ENCODE measurements at places on chromosomes 13 and 19. TPM values are rescaled to one million over a fixed set of nuclear protein-coding genes. Genes with fewer than 3 reads are reported as not detected.

- ATAC-seq = no peak
These were observed 127.7 kb upstream of the EDNRB start for GRCh38 chr13:78046331-78046730.

DNA sequence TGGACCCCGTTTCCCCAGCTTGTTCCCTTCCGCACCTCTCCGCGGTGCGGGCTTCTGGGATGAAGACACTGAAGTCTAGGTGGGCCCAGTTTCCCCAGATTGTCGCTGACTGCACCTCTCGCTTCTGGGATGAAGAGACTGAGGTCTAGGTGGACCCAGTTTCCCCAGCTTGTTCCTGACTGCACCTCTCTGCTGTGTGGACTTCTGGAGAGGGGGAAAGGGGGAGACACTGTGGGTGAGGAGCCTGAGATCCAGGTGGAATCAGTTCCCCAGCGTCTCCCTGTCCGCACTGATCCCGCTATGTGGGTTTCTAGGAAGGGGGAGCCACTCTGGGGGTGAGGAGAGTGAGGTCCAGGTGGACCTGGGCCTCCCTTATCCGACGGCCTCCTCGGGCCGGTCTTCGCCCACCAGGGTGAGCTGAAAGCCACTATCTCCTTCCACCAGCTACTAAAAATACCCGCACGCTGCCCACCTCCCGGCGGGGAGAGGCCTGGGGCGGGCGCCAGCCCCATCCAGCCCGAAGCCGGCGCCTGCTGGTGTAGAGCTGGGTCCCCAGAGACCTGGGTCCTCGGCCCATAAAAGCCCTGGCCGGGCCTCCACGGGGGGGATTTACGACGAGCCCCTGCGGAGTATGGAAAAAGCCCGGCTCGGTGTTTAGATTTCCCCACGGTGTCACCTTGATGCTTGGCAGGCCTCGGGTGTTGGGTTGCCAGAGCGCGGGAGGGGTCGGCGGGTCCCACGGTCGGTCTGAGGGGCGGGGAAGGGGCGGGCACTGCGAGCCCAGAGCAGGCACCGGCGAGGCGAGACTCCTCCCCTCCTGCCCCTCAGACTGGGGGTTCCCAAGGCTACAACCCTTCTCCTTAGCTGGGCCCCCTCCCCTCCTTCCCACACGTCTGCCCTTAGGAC is 10.6 kb downstream of the FUT6 start:
- ATAC-seq = no peak

DNA sequence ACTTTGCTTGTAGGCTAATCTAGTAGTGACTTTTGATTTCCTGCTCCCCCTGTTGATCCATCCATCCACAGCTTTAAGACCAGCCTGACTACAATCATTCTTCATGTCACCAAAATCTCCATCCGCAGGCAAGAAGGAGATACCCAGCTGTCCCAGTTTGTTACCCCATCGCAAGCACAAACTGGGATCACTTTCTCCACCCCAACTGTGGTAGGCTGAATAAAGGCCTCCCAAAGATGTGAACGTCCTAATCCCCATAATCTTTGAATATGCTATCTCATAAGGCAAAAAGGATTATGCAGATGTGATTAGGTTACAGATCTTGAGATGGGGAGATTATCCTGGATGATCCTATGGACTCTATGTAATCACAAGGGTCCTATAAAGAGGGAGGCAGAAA is 202.0 kb downstream of the ENOX1 start:
- ATAC-seq = no peak

DNA sequence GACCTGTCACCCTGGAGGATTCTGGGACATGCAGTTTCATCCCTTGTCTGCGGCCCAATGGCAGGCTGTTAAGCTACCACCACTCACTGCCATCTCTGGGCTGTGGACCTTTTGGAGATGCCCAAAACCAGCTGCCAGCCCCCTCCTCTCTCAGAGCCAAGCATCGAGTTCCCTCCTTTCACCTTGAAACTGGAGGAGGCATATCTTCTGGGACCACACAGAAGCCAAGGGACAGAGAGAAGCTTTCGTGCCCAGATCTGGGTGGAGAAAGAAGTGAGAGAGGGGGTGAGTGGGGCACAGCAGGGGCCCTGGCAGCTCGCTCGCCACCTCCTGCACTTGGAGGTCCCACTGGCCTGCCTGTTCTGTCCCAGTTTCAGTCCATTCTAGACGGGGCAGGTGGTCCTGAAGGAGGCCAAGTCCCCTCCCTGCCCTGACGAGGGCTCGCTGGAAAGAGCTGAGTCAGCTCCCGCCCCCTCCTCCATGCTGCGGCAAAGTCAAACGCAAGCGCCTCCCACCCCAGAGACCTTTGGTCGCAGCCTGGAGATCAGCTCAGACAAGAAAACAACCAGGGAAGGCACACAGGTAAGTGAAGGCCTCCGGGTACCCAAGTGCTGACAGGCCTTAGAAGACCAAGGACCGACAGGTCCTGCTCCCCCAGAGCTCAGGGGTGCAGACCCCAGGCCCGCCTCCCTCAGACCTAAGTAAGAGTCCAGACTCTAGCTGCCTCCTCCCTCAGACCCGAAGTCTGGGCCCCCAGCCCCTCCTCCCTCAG is 3.8 kb downstream of the BCAT2 start:
- ATAC-seq = peak; percentile 49

- peak; percentile 14 for ATAC-seq
These were observed 3.5 kb downstream of the ANGPTL4 start for GRCh38 chr19:8367327-8368001.

SIAH3 gene
- 0.04 TPM for total RNA-seq

UPK1A gene
- 3.8 TPM for total RNA-seq

CRLF1 gene
- 7.9 TPM for total RNA-seq

GRCh38 chr13:95050800-95051615 is 250.2 kb downstream of the ABCC4 start:
- peak; percentile 80 for ATAC-seq

DNA sequence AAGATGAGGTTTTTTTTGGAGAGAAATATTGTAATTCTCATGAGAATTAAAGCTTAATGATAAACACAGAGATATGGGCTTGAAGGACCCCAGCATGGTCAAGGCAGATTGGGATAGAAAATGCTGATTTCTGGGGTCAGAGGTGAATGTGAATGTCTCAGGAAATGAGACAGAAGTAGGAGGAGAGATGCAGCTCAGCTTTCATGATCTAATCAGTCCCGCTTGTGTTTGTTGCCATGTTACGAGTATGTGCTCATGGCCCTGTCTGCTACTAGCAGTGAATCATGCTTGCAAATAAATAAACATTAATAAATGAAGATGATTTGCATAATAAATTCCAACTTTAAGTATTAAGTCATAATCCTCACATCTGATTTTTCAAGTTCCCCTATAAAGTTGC is 23.0 kb upstream of the NDFIP2 start:
- peak; percentile 69 for ATAC-seq

DNA sequence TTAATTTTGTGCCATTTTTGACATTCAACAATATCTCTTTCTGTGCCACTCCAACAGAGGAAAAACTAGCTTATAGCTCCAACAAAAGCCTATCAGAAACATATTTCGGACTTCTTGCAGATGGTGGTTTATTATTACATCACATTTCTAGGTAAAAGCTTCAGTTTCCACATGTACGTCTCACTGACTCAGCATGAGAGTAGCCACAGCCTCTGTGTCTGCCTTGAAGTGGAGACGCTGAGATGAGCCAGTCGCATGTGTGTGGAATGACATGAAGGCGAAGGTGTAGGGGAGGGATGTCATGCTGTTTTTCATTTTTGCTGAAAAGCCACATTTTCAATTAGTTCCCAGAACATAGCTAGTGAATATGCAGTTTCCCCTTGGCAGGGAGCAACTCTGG is 598.6 kb downstream of the EFNB2 start:
- ATAC-seq = no peak

GRCh38 chr19:10952809-10953208 is 8.0 kb upstream of the SMARCA4 start:
- peak; percentile 81 for ATAC-seq

KCTD12 gene
- total RNA-seq = 10.0 TPM
